ENCODE measurements at places on chromosomes 13 and 19. TPM values are rescaled to one million over a fixed set of nuclear protein-coding genes. Genes with fewer than 3 reads are reported as not detected.

- H3K4me1 ChIP-seq: no peaks in the 10 kb centered on the region
- H3K27me3 ChIP-seq: no peaks in the 10 kb centered on the region
- DNase-seq: no peak
- H3K4me3 ChIP-seq: no peak overlapping the region
- H3K27ac ChIP-seq: peak overlapping the region; percentile 15
These were observed 25.8 kb upstream of the TINCR start for GRCh38 chr19:5593343-5594255.

GRCh38 chr19:13051557-13052165, 51.0 kb downstream of the LYL1 start:
- H3K27me3 ChIP-seq: peaks cover 7% of the 10 kb centered on the region
- no peaks in the 10 kb centered on the region for H3K36me3 ChIP-seq
- DNase-seq: peak; percentile 19
- H3K27ac ChIP-seq: no peak overlapping the region
- peaks cover 13% of the 10 kb centered on the region for H3K4me1 ChIP-seq
- peak overlapping the region; percentile 79 for H3K4me3 ChIP-seq

GRCh38 chr13:29435125-29435911, 160.2 kb downstream of the SLC7A1 start:
- no peaks in the 10 kb centered on the region for H3K4me1 ChIP-seq
- H3K4me3 ChIP-seq: no peak overlapping the region
- H3K27me3 ChIP-seq: peaks cover 20% of the 10 kb centered on the region
- H3K27ac ChIP-seq: no peak overlapping the region
- no peaks in the 10 kb centered on the region for H3K36me3 ChIP-seq

DNA sequence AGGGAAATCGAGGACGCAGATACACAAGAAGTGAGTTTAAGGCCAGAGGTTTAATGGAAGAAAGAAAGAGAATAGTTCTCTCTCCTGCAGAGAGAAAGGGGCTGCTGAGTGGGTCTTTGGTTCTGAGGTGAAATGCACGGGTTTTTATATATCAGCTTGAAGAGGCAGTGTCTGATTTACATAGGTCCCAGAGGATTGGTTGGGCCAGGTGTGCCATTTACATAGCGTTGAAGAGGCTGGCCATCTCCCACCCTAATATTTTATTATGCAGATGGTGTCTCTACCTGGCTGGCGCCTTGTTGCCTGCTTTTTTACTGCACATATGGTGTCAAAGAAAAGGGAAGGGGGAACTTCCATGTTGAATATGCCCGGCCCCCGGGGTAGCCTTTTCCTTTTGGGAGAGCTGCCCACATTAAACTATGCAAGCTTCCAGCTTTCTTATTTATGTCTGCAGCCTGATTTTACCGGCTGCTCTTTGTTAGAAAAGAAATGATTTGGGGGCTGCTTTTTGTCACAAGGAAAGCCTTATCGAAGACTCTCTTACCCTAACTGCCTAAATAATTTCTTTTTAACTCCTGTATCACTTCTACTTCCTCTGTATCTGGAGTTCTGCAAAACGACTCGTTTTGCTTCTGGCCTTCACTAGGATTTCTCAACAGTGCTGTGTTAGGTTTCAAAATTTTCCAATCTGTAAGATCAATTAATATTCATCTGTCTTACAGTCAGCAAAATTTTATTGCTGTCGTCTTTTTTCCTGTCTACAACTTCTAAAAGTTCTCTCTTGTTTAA, 268.5 kb downstream of the B3GLCT start:
- H3K27ac ChIP-seq: no peak overlapping the region
- H3K27me3 ChIP-seq: no peaks in the 10 kb centered on the region
- no peak for DNase-seq
- no peaks in the 10 kb centered on the region for H3K36me3 ChIP-seq
- no peaks in the 10 kb centered on the region for H3K4me1 ChIP-seq
- H3K4me3 ChIP-seq: no peak overlapping the region

GRCh38 chr13:98487522-98487921, 89.4 kb downstream of the STK24 start:
- no peak overlapping the region for H3K27ac ChIP-seq
- no peaks in the 10 kb centered on the region for H3K27me3 ChIP-seq
- DNase-seq: no peak
- no peak overlapping the region for H3K4me3 ChIP-seq
- peaks cover 84% of the 10 kb centered on the region for H3K4me1 ChIP-seq

DNA sequence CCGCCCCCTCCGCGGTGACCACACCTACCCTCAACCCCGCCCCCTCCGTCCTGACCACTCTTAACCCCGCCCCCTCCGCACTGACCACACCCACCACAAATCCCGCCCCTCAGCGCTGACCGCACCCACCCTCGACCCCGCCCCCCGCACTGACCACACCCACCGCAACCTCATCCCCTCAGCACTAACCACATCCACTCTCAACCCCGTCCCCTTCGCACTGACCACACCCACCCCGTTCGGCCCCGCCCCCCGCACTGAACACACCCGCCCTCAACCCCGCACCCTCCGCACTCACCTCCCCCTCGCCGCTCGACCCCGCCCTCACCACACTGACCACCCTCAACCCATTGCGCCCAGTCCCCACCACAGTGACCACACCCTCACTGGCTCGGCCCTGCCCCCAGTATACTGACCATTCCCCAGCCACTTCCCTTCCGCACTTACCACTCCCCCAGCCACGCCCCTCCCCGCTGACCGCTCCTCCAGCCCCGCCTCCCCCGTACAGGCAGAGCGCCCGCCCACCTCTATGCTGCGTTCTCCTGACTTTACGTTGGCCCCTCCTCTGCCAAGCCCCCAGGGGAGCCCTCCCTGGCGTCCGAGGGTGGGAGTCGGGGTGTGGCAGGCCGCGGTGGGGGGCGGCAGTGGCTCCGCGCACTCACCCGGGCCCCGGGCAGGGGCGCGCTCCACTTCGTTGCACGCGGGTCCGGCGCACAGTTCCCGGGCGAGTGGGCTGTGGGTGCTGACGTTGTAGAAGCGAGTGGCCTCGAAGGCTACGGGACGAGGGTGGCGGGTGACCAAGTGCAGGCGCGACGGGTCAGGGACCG, 8.4 kb downstream of the F2RL3 start:
- H3K4me3 ChIP-seq: peak overlapping the region; percentile 74
- H3K27me3 ChIP-seq: peaks cover 36% of the 10 kb centered on the region
- H3K4me1 ChIP-seq: peaks cover 5% of the 10 kb centered on the region
- H3K36me3 ChIP-seq: no peaks in the 10 kb centered on the region
- peak; percentile 76 for DNase-seq

- H3K36me3 ChIP-seq: peaks cover 2% of the 10 kb centered on the region
- peaks cover 44% of the 10 kb centered on the region for H3K4me1 ChIP-seq
- H3K4me3 ChIP-seq: no peak overlapping the region
- DNase-seq: no peak
These were observed 15.2 kb downstream of the ACTN4 start for GRCh38 chr19:38662537-38663155.

Gene CACNA1A
- 0.34 TPM for total RNA-seq

Gene GDF15
- total RNA-seq: 0.60 TPM

Data from activated T-cell treated with anti-CD3 and anti-CD28 coated beads, Interleukin-2, amount 50 U/mL, for 72 hours (primary cell).